ENCODE measurements at places on chromosomes 5 and 9.

- DNase-seq: no peak
Measured at GRCh38 chr9:14956208-14956607, 46.0 kb upstream of the FREM1 start.

- no peak for DNase-seq
Measured at GRCh38 chr5:96408210-96408777, 24.8 kb downstream of the PCSK1 start.

- DNase-seq: no peak
Measured at GRCh38 chr5:123809594-123810221, 297.7 kb downstream of the CSNK1G3 start.

DNA sequence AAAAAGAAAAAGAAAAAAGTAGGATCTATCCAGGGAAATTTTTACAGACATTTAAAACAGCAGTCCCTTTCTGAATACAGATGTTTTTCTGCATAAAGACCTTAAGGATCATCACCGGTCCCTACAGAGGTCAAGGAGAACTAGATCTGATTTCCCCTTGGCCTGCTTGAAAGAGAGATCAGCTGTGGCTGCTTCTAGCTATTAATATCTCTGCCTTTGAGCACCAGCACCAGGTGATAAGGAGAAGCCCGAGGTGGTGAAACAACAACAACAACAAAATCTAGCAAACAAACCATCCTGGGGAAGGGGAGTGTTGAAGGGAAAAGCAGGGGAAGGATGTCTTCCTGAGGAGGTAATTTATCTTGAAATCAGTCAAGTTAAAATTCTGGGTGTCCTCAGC is 42.1 kb downstream of the ZNF366 start:
- DNase-seq: no peak

DNA sequence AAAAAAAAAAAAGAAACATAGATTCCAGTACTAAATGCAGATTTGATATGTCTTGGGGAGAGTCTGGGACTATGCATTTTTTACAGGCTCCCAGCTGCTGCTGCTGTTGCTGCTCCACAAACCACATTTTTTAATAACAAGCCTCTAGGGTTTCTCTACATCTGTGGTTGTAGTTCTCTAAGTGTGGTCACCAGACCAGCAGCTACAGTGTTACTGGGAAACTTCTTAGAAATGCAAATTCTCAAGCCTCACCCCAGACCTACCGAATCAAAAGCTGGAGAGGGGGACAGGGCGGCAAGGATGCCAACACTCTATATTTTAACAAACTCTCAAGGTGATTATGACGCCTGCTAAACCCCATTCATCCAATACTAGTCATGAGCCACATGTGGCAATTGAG is 293.4 kb upstream of the PTGER4 start:
- no peak for DNase-seq

DNA sequence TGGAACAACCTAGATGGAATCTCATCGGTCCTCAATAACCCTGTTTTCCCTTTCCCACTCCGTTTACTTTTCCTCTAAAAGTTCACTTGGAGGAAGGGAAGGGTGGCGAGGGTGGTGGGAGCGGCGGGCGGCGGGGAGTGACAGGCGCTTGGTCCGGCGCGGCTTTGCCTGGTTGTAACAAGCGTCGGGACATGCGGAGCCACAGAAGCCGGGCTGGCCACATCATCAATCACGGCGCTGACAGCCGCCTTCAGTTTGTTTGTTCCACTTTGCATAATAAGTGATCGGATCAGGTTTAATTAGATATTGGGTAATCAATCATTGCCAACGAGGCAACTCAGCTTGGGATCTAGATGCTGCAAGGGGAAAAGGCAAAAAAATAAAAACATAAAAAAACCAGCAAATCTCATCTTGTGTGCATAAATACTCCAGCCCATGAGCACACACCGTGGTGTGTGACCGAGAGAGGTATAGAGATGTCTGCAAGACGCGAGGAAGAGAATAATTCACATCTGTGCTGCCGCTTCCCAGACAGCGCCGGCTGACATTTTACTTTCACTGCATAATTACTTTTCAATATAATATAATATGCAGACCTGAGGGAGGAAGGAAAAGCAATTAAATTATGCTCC is 396.2 kb upstream of the IRX4 start:
- no peak for DNase-seq

- no peak for DNase-seq
Measured at GRCh38 chr5:97635553-97635952, 452.5 kb upstream of the RIOK2 start.

- DNase-seq: no peak
Measured at GRCh38 chr5:67281874-67282273, 85.3 kb upstream of the CD180 start.

DNA sequence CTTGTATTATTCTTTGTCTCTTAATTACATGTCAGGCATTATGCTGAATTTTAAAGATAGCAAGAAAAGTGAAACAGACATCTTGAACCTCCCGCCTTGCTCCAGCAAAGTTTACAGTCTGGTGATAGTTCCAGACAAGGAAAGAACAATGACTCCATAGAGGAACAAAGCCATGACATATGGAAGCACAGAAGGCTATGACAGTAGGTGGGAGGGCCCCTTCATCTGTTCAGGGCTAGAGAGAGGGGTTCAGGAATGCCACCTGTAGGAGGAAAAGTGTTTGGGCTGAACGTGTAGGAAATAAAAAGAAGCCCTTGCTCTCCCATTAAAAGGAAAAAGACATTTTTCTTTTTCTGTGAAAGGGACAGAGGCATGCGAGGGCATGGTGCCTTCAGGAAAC is 315.6 kb downstream of the TRIM32 start:
- no peak for DNase-seq

- DNase-seq: no peak
Measured at GRCh38 chr5:9269014-9269413, 276.9 kb downstream of the SEMA5A start.

DNA sequence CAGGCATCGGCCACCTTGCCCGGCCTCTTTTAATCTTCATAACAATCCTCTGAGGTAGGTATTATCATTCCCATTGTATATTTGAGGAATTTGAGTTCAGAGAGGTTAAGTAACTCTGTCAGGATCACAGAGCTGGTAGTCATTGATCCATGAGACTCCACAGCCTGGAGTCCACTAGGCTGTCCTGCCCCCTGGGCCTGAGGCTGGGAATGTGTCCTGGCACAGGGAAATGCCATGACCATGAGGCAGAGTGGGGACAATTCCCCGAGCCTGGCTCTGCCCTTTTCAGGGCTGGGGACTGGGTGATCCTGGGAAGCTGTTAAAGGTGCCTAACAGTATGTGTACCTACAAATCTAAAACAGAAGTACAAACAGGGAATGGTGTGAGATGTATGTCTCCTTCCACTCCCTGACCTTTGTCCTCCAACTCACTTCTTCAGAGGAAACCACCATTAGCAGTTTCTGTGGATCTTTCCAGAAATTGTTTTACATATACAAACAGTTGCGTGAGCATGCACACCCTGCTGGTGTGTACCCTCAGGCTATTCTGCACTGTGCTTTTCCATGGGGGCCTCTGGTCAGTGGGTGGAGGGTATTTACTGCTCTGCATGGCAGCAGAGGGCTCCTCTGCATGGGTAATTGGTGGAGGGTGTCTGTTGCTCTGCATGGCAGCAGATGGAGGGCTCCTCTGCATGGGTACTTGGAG is 53.8 kb downstream of the NDST1 start:
- DNase-seq: no peak

DNA sequence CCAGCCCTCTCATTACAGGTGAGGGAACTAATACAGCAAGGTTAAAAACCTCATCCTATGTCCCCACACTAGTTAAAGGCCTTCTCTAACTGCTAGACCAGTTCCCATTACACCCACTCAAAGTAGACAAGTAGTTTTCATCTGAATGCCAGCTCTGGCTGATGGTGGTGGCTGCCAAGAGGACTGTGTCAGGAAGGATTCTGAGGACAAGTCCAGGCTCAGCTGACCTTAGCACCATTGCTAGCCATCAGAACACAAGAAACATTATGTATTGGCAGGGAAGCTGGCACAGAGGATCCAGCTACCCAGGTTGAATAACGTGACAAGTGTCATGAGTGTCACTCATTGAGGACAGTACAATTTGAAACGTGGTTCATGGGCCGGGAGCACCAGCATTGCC is 163.4 kb downstream of the HSD17B3 start:
- DNase-seq: no peak

GRCh38 chr9:34139477-34140146 is 13.1 kb upstream of the DCAF12 start:
- peak; percentile 2 for DNase-seq

DNA sequence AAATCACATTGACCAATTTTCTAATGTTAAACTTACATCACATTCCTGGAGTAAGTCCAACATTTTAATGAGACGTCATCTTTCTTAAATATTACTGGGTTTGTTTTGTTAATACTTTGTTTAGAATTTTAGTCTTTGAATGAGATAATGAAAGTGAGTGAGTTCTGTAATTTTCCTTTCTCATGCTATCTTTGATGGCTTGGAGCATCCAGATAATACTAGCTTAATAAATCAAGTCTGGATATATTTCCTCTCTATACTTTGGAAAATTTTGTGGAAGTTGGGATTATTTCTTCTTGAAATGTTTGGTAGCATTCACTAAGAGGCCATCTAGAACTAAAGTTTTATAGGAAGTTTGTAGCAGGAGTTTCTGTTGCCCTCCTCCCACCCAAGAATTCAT is 90.8 kb upstream of the IL7R start:
- DNase-seq: no peak

DNA sequence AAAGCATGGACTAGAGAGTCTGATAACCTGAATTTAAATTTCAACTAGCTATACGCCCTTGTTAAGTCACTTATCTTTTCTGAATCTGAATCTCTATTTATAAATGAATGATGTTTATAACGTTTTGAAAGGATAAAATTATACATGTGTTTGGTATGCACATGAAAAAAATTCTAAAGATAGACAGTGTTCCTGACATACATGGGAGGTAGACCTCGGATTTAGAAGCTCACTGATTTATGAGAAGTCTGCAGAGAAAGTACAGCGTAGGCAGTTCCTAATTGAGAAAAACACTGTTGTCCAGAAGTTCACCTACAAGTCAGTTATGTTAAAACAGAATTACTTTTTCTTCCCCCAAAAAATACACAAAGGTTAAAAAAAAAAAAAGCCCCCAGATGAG is 26.6 kb downstream of the MPDZ start:
- no peak for DNase-seq

GRCh38 chr9:127058645-127059021 is 63.8 kb downstream of the ANGPTL2 start:
- no peak for DNase-seq

GRCh38 chr9:111005746-111006470 is 32.4 kb downstream of the LPAR1 start:
- no peak for DNase-seq

DNA sequence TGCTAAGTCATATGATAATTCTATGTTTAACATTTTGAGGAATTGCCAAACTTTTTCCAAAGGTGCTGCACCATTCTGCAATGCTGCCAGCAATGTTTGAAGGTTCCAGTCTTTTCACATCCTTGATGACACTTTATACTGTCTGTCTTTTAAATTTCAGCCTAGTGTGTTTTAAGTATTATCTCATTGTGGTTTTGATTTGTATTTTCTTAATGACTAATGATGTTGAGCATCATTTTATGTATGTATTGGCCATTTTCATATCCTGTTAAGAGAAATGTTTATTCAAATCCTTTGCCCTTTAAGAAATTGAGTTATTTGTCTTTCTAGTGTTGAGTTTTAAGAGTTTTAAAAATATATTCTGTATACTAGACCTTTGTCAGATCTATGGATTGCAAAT is 5.0 kb upstream of the TEX48 start:
- no peak for DNase-seq

GRCh38 chr5:37417347-37417746 is 38.2 kb downstream of the WDR70 start:
- DNase-seq: no peak

- no peak for DNase-seq
Measured at GRCh38 chr5:136200130-136200529, 7.2 kb upstream of the SMIM32 start.

DNA sequence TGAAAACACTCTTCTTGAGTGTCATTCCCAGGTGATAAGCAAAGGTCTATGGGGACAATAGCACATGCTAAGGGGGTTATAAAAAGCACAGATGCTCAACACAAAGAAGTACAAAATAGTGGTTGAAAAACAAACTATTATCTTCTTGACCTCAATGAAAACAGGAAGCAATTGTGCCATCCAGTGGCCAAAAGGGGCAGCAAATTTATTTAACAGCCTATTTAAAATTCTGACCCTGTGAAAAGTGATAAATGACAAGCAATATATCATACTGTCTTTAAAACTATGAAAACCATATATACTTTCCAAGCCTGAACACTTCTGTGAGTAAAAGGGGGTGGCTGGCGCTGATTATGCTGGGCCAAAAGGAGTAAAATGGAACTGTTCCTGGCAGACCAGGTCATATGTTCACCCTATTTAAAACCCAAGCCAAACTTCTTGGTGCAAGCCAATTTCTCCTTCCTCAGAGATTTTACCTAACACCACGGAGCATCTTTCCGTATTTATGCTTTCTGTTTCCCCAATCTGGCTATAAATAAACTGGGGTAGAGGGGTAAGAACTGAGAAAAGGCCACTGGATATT is 29.7 kb downstream of the TEX10 start:
- no peak for DNase-seq

DNA sequence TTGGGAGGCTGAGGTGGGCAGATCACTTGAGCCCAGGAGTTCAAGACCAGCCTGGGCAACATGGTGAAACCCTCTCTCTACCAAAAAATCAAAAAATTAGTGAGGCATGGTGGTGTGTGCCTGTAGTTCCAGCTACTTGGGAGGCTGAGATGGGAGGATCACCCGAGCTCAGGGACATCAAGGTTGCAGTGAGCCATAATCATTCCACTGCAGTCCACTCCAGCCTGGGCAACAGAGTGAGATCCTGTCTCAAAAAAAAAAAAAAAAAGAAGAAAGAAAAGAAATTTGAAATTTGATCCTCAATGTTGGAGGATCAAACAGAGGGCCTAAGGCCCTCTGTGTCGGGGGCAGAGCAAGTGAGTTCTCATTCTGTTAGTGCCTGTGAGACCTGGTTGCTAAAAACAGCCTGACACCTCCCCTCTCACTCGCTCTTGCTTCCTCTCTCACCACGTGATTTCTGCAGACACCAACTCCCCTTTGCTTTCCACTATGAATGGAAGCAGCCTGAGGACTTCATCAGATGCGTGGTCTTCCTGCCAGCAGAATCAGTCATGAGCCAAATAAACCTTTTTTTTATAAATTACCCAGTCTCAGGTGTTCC is 8.4 kb upstream of the GOLPH3 start:
- no peak for DNase-seq

GRCh38 chr5:141973871-141974595 is 5.1 kb downstream of the RNF14 start:
- DNase-seq: no peak
